ENCODE measurements at places on chromosomes 6 and 20.

DNA sequence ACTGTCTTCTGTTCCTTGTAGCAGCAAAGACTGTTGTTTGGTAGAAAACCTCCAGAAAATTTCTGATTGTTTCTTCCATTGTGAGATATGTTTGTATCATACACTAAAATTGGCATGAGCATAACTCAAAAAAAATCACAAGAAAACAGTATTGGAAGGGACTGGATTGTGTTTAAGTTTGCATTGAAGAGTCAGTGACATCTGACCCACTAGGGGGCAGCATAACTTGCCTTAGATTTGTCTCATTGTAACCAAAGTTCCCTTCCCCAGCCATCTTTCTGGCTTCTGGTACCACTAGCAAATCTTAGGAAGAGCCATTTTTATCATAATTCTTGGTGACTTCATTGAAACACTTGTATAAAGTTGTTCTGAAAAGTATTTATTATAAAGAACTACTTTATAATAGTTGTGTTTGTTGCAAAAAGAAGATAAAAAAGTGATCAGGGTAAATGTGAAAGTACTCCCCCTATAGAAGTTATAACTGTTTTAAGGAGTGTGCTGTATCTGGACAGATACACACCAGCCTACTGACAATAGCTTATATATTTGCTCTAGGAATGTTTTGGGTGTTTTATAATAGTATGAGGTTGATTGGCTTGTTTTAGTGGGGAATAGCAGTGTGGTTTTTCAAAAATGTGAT lies 7.7 kb downstream of the CSTF1 start:
- no peak for DNase-seq

- no peak for DNase-seq
Observed at GRCh38 chr6:33705955-33706725, 5.4 kb downstream of the UQCC2 start.

GRCh38 chr20:4299216-4299615 lies 283.9 kb upstream of the RNF24 start:
- DNase-seq, result no peak

DNA sequence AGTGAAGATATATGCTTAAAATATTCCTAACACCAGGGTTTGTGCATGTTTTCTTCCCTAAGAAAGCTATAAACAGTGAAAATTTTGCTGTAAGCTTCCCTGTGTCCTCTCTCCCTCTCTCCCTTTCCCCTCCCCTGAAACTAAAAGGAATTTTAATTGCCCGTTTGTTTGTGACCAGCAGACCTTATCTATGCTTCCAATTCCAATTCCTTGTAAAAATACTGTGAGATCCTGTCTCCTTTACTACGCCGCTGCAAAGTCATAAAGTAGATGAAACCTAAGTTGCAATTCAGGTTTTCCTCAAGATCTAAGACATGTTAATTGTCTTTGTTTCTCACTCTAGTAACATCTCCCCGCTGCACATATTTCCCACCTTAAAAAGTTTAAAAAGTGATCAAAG lies 82.3 kb downstream of the DNAH8 start:
- DNase-seq, result no peak

GRCh38 chr6:3522561-3523260 lies 65.9 kb upstream of the SLC22A23 start:
- no peak for DNase-seq

DNA sequence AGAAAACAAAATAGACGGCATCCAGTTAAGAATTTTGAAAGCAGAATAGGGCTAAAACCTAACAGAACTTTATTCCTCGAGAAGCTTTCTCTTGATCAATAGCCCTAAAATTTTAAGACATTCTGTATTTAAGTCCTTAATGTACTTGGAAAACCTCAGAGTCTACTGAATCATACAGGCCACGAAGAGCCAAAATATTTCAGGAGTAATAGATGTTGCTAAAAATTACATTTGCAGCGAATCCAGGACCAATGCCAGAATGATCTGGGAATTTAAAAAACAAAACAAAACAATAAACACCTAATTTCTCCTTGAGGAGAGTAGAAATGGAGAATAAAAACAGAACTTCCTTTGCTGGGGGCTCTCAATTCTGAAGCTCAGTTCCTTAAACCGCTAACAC lies 23.3 kb downstream of the ATXN1 start:
- DNase-seq, result no peak

- no peak for DNase-seq
Observed at GRCh38 chr6:43723737-43724295, 36.2 kb upstream of the MRPS18A start.

GRCh38 chr20:18005170-18005989 lies 36.6 kb downstream of the MGME1 start:
- no peak for DNase-seq

DNA sequence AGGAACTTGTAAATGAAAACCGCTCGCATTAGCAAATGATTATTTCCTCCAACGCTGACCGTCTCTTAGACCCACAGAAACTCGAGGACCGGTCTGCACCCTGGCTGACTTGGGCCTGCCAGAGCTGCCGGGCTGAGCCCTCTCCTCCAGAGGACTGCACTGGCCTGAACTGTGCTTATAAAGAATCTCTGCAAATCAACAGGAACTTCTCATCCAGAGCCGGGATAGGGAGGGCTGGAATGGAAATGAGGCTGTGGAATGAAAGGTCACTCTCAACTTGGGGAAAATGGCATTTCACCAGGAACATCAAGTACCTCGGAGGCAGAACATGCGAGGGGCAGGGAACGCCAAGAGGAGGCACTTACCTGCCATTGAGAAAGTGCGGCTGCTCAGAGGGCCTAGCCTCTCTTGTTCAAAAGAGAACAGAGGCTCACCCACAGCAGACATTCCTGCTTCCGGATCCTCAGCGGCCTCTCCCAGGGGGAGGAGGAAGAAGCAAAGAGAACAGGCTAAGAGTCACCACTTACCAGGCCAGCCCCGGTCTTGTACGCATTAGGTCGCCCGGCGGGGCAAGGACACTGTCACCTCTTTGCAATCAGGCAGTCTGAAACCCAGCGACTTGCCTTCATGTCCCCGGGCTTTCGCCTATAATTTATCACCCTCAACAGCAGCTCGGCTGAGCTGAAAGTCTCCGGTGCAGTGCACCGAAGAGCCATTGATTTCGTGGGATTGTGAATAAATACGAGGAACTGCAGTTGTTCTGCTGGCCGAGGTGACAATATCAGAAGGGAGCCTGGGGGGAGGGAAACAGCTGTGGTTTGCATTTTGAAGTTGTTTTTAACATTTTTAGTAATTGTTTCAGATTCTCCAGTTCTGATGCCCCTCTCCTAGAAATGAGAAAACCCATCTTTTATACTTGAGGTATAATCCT lies 37.6 kb downstream of the ZMYND8 start:
- no peak for DNase-seq

- DNase-seq, result no peak
Observed at GRCh38 chr6:155313602-155314091, 637 bp downstream of the TFB1M start.

DNA sequence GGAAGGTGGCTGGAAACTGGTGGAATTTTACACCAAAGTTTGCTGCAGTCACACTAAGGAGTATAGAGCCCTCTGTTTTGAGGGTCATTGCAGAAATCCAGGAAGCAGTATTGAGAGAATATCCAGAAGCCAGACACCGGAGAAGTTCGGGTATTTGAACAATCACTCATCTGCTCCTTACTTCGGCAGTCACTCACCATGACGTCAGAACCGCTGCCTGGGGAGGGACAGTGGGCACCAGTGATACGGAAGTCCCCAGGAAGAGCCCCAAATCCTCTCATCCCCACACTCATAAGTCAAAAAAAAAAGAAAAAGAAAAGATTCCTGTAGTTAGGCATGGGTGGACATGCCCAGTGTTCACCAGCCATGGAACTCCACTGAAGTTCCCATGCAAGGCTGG lies 4.0 kb downstream of the LY6G5C start:
- no peak for DNase-seq

- peak; percentile 35 for DNase-seq
Observed at GRCh38 chr6:16684896-16685554, 76.2 kb downstream of the ATXN1 start.

GRCh38 chr6:84065693-84066290 lies 32.2 kb downstream of the MRAP2 start:
- no peak for DNase-seq

GRCh38 chr6:6600875-6601274 lies 12.4 kb downstream of the LY86 start:
- no peak for DNase-seq

GRCh38 chr6:139330826-139331500 lies 39.2 kb upstream of the TXLNB start:
- no peak for DNase-seq

- DNase-seq, result no peak
Observed at GRCh38 chr6:63527658-63528514, 44.4 kb upstream of the LOC128125822 start.

DNA sequence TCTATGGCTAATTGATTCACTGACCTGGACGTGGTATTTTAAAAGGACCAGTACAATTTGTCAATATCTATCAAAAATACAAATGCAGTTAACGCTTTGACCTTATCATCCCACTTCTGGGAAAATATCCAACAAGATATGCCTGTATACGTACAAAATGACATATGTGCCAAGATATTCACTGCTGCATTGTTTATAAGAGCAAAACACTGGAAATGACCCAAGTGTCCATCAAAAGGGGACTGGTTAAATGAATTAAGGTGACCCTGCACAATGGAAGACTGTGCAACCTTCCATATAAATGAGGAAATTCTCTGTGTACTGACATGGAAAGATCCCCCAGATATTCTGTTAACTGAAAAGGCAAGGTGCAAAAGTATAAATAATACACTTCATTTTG lies 13.9 kb downstream of the TRAM2 start:
- DNase-seq, result no peak

DNA sequence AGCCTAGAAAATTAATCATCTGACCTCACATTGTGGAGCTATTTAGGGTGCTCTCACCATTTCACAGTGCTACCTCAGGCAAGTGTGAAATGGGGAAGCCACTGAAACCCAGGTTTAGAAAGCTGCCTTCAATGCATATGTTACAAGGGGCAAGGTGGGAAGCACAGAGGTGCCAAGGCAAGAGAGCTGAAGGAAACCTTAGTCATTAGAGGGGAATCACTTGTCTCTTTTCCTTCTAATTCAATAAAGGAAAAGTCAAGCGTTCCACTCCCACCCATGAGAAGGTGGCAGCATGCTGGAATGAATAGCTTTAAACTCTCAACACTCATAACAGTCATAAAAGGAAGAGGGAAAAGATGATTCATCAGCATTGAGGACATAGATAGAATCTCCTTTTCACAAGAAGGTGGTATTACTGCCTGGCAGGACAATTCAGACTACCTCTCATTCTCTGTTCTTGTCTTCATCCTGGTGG lies 251.9 kb upstream of the IRAK1BP1 start:
- no peak for DNase-seq

GRCh38 chr6:113936093-113936934 lies 34.6 kb downstream of the HDAC2 start:
- no peak for DNase-seq

DNA sequence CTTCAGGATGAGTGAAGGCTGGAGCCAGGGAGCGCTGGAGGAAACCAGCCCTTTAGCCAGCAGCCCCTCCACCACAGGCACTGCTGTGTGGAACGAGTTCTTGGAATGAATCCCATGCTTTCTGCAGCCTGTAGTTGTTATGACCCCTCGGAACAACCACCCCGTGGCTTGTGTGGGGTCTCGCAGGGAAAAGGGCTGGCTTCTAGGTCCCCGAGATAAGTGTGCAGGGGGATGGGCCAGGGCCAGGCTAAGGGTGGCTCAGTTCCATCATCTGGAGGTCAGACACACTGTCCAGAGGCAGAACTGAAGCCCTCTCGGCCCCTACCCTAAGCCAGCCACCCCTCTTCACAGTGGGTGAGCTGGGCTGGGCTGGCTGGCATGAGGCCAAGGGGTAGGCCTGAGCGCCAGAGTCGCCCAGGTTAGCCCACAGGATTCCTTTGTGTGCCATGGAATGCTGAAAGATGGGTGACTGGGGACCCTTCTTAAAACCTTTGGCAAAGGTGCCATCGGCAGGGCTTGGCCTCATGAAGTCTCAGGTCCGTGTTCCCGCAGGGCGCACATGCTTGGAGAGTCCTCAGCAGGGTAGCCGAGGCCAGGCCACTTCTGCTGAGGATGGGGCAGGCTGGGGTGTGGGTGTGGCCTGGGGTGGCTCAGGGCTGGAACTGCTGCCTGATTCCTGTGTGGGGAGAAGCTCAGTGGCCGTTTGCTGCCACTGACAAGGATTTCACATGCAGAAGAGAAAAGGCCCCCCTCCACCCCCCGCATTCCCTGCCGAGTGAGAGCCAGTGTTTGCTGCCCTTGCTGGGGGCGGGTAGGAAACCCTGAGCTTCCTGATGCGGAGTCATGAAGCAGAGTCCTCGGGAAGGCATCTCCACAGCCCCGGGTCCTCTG lies 24.6 kb downstream of the SPATA2 start:
- no peak for DNase-seq

DNA sequence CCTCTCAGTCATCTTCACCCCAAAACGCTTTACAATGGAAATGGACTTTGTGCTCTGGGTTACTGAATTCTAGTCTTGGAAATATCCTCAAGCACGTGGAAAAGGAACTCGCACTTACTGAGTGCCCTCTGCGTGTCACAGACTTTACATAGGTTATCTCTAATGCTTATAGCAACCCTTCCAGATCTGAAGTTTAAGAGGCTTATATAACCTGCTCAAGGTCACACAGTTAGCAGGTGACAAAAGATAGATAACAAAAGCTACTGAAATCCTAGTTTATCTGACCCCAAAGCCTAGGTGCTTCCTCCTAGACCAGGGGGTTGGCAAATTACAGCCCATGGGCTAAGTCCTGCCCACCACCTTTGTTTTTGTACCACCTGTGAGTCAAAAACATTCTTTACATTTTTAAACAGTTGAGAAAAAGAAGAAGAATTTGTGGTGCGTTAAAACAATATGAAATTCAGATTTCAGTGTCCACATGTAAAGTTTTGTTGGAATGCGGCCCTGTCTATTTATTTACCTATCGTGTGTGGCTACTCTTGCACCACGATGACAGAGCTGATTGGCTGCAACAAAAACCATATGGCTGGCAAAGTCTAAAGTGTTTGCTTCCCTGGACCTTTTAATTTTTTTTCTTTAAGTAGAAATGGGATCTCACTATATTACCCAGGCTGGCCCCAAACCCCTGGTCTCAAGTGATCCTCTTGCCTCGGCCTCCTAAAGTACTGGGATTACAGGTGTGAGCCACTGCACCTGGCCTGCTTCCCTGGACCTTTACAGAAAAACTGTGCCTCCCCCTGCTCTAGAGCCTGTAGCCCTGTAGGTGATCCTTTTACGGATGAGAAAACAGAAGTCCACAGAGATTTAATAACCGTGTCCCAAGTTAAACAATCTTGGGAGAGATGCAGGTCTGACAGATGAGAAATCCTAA lies 110.2 kb upstream of the RREB1 start:
- no peak for DNase-seq

- DNase-seq, result no peak
Observed at GRCh38 chr20:34237942-34238341, 3.3 kb upstream of the ASIP start.

GRCh38 chr6:82380566-82381185 lies 17.1 kb downstream of the TPBG start:
- DNase-seq, result no peak

DNA sequence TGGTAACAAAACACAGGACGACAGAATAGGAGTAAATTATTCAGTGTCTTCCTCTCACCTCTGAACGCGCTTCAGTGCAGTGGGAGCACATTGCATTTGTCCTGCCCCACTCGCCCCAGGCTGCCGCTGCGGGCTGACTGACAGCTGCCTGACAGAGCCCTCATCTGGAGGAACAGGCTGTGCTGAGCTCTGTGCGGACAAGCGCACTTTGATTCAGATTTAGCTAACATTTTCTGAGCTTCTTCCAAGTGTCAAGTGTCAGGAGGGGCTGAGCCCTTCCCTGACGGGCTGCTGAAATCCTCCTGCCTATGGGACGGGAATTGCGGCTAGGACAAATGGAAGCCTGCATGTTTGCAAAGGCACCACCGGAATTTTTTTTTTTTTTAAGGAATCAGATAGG lies 383.0 kb upstream of the CDH4 start:
- DNase-seq, result no peak

GRCh38 chr20:46220455-46221207 lies 87.7 kb downstream of the CDH22 start:
- DNase-seq, result no peak
